Mesendoderm (in vitro differentiated cells): ENCODE measurements at places on chromosomes 16 and 17.

DNA sequence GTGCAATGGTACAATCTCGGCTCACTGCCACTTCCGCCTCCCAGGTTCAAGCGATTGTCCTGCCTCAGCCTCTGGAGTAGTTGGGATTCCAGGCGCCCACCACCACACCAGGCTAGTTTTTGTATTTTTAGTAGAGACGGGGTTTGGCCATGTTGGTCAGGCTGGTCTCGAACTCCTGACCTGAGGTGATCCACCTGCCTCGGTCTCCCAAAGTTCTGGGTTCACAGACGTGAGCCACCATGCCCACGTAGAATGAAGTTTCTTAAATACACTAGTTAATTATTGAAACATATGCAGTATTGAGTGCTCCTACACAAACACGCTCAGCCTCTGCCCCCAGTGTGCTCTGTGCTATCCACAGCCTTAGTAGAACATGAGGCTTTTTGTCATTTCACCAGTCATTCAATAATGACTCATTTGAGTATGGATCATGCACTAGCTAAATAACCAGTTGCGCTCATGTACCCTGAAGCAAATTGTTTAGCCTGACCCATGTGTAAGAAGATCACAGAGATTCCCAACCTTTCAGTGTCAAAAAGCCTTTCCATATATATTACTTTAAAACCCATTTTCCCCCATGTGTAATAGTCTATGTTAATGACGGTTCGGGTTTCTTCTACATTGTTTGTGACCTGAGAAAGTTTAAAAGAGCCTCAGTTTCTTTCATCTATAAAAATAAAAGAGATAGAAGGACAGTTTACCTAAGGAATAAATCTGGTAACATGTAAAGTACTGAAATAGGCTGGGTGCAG, 49.7 kb downstream of the TUBD1 start:
- no peaks in the 10 kb centered on the region for H3K27me3 ChIP-seq
- H3K4me3 ChIP-seq: no peak overlapping the region
- H3K27ac ChIP-seq: no peak overlapping the region
- DNase-seq: peak; percentile 73

GRCh38 chr16:14244196-14245010, 173.3 kb downstream of the MRTFB start:
- H3K36me3 ChIP-seq: peaks cover 16% of the 10 kb centered on the region
- no peak overlapping the region for H3K27ac ChIP-seq
- no peaks in the 10 kb centered on the region for H3K4me1 ChIP-seq
- H3K27me3 ChIP-seq: no peaks in the 10 kb centered on the region
- no peak overlapping the region for H3K4me3 ChIP-seq
- no peak for DNase-seq

- no peak overlapping the region for H3K4me3 ChIP-seq
- H3K27ac ChIP-seq: no peak overlapping the region
- peak; percentile 61 for DNase-seq
- no peaks in the 10 kb centered on the region for H3K27me3 ChIP-seq
Observed at GRCh38 chr16:90046122-90046970, 27.1 kb upstream of the DBNDD1 start.

DNA sequence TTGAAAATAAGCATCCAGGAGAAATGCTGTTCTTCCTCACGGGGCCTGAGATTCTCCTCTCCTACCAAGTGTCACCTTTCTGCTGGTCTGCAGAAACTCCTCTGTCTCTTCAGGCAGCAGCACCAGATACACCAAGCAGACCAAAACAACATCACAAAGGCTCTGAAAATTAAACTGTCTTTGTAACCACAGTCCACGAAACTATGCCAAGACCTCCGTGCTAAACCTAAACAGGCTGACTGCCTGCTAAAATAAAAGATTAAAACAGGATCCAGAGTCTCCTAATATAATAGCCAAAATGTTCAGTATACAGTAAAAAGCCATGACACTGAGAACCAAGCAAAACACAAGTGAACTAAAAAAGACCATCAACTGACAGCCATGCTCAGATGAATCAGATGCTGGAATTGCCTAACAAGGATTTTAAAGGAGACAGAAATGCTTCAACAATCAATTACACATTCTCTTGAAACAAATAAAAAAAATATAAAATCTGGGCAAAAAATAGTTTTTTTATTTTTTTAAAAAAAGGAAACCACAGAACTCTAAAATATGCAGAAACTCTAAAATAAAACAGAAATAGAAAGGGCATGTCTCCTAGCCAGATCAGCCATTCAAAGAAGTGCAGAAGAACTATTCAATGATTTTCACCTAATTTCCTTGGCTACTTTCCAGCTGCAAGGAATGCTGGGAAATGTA, 50.3 kb upstream of the TOX3 start:
- DNase-seq: no peak
- no peak overlapping the region for H3K27ac ChIP-seq
- peaks cover 1% of the 10 kb centered on the region for H3K4me1 ChIP-seq
- no peaks in the 10 kb centered on the region for H3K27me3 ChIP-seq
- no peaks in the 10 kb centered on the region for H3K36me3 ChIP-seq

DNA sequence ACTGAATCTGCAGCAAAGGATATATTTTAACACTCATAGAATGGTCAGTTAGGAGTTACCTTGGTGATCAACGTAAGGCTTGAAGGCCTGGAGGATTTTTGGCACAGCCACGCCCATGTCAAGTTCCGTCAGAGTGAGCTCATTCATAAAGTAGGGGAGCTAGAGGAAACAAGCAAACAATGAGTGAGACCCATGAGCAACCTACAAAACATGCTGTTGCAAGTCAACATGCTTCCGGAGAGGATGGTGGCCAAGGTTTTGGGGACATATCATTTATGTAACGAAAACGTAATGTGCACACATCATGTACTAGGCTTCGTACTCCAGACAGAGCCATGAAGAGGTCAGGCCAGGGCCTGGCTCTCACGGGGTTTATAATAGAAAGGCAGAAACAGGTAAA, 41.1 kb upstream of the ERN1 start:
- H3K4me3 ChIP-seq: no peak overlapping the region
- DNase-seq: peak; percentile 37
- H3K4me1 ChIP-seq: no peaks in the 10 kb centered on the region
- H3K36me3 ChIP-seq: no peaks in the 10 kb centered on the region

DNA sequence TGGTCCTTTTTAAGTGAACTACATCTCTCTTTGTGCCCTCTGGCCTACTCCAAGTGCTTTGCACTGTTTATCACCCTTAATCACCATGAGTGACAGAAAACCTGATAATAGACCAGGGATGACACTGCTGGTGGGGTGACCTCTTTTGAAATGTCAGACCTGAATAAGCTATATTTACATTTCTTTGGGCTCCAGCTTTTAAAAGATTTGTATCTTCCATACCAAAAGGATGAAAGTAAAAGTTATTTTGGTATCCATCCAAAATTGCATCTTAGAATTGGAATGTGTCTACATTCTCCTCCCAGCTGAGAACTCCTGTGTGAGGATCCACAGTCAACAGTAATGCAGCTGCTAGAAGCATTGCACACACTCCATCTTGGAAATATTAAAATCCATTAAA, 370.0 kb downstream of the CDH11 start:
- H3K27me3 ChIP-seq: no peaks in the 10 kb centered on the region
- peak; percentile 11 for DNase-seq
- no peak overlapping the region for H3K27ac ChIP-seq
- no peak overlapping the region for H3K4me3 ChIP-seq
- no peaks in the 10 kb centered on the region for H3K4me1 ChIP-seq
- no peaks in the 10 kb centered on the region for H3K36me3 ChIP-seq

DNA sequence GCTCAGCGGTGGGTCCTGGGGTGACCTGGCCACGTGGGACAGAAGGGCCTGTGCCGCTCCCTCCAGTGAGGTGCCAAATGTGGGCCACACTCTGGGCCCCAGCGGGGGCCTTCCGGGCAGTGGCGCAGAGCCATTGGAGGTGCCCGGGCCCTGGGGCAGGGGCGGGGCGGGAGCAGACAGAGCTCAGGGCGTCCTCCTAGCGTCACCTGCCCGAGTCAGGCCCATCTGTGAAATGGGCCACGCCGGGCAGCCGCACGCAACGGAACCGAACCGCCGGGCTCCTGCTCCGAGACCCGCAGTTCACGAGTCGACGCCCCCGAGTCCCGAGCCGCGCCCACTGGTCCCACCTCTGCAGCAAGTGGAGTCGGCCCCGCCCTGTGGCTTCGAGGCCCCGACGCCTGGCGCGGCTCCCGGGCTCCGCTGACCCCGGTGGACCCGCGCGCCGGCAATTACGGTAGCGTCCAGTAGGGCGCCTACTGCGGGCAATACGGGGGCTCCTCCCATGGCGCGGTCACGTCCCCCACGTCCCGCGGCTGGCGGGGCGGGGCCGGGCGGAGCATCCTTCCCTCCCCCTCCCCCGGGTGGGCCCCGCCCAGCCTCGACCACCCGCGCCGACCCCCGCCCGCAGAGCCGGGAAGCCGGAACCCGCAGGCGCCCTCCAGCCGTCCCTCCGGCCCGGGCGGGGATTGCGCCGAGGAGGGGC, 1.9 kb downstream of the SLC16A3 start:
- peaks cover 3% of the 10 kb centered on the region for H3K27me3 ChIP-seq
- H3K27ac ChIP-seq: no peak overlapping the region
- H3K36me3 ChIP-seq: no peaks in the 10 kb centered on the region
- no peak overlapping the region for H3K4me3 ChIP-seq
- peak; percentile 77 for DNase-seq

DNA sequence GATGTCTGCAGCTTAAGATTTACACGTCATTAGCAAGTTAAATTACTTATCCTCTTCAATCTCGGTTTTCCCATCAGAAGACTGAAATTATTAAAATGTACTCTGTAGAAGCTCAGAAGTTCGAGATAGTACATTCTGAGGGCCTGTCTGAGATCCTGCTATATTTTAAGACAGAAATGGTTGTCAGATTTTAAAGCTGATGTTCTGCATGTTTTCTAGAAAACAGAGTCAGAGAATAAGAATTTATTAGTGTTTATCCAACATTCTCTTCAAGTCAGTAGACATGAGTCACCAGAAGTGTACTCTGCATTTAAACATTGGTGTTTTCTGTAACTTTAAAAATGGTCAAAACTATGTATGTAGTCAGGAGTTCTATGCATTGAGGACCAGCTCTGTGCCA, 155.2 kb upstream of the MYOCD start:
- H3K4me3 ChIP-seq: no peak overlapping the region
- H3K4me1 ChIP-seq: no peaks in the 10 kb centered on the region
- H3K36me3 ChIP-seq: no peaks in the 10 kb centered on the region
- DNase-seq: no peak

DNA sequence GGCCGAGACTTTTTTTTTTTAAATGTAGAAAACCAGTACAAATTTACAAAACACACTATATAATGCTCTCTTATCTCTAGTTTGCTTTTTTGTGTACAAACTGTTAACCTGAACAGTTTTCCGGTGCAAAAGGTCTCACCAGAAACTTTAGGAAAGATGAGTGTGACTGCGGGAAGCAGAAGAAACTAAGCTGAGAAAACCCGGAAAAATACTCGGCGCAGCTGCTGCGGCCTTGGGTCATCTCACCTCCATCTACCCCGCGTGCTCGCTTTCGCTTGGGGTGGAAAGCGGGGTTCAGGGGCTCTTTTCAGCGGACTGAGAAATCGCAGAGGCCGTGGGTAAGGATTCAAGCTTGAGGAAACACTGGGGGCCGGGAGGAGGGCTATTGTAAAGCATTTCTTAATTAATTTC, 1.8 kb downstream of the SALL1 start:
- no peaks in the 10 kb centered on the region for H3K27me3 ChIP-seq
- no peaks in the 10 kb centered on the region for H3K36me3 ChIP-seq
- H3K4me3 ChIP-seq: peak overlapping the region; percentile 91

DNA sequence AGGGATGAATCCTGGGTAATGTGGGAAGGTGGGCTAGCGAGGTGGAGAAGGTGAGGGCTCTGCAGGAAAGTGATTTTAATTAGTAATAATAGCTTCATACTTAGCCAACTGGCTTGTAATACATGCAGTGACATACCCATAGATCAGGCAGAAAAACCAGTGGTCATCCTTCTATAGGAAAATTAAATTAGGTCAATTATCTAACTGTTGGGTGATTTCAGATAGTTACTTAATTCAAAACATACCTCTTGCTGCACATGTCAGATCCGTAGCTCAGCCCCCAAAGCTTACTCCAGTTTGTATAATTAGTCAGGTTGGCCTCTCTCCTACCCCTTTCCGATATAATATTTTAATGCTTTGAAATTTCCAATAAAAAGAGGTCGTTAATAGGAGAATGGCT, 137.0 kb downstream of the TMEM114 start:
- no peak overlapping the region for H3K4me3 ChIP-seq
- DNase-seq: no peak
- no peaks in the 10 kb centered on the region for H3K36me3 ChIP-seq
- no peak overlapping the region for H3K27ac ChIP-seq
- no peaks in the 10 kb centered on the region for H3K27me3 ChIP-seq

DNA sequence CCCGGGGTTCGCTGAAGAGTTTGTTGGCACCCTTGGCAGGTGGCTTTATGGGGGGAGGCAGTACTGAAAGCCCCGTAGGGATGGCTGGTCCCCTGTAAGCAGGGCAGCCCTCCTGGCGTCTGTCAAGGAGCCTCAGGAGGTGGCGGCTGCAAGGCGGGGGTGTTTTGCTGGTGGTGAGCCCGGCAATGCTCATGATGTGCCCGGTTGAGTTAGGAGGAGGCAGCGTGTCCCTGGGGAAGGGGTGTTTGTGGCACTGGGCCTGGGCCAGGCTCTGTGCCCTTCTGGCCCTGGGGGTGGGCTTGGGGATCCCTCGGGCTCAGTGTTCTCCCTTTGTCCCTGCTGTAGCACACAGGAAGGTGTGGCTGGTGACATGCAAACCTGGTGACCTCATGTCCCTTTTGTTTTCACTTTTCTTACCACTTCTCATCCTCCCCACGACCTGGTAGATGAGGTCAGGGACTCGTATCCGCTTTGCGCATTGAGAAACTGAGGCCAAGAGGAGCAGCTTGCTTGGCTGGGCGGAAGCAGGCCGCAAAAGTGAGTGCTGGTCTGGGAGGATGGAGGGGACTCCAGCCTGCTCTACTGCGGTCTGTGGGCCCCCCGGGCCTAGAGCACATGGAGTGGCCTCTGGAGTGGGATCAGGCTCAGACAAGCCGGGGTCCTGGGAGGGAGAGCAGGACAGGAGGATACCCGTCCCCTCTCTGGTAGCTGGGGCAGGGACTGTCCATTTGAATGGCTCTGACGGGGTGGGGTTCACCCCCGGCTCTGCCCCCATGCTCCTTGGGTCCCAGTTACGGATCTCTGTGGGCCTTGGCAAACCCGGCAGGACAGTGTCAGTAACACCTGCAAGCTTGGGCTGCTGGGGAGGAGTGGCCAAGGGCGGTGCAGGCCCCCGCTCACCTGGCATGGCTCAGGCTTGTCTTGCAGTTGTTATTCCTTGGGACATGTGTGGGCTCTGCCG, 2.2 kb downstream of the SNN start:
- no peaks in the 10 kb centered on the region for H3K27me3 ChIP-seq
- H3K36me3 ChIP-seq: no peaks in the 10 kb centered on the region
- no peak overlapping the region for H3K27ac ChIP-seq
- peak; percentile 54 for DNase-seq
- no peaks in the 10 kb centered on the region for H3K4me1 ChIP-seq

- no peaks in the 10 kb centered on the region for H3K27me3 ChIP-seq
- DNase-seq: peak; percentile 67
- H3K27ac ChIP-seq: no peak overlapping the region
- no peak overlapping the region for H3K4me3 ChIP-seq
Observed at GRCh38 chr16:86951831-86952598, 365.2 kb downstream of the C16orf95 start.
